C1 segment of cervical spinal cord (tissue), 14 donors: ENCODE measurements at places on chromosomes 5 and 9.
A peak's percentile ranks its signal among the peaks of the same experiment; 100 is the strongest.

GRCh38 chr5:26884481-26884880 lies 153.9 kb downstream of the CDH9 start:
- no peak for DNase-seq

- DNase-seq, result no peak
Observed at GRCh38 chr5:58670582-58670981, 87.7 kb downstream of the RAB3C start.

DNA sequence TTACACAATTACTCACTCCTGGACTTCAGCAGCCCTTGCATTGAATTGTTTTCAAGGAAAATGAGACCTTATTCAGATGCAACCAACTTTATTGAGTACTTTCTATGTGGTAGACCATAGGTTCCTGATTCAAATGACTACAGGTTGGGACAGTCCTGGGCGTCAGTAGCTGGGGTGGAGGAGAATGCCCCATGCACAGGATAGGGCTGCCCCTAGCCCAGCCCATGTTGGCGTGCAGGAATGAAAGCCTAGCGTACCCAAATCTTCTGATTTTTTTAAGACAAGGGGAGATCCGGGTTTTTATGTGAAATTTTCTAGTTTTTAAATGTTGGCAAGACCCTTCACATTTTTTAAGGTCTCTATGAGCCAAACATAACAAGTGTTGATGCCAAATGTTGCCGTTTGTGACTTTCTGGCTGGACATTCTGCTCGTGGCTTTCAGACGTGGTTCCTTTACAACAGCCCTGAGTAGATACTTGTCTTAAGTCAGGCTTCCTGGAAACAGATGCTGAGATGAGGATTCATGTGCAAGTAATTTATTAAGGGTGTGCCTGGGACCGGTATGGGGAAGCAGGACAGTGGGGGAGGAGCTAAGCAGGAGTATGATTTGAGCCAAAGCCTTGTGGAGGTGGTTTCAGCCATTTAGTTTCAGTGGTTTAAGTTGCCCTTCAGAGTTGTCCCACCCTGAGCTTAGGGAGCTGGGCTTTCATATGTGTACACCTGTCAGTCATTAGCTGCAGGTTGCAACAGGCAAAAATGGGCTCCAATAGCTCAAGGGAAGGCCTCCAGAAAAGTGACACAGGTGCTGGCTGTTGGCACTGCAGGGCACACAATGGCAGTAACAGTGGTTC lies 154.1 kb downstream of the NTRK2 start:
- DNase-seq, result no peak

DNA sequence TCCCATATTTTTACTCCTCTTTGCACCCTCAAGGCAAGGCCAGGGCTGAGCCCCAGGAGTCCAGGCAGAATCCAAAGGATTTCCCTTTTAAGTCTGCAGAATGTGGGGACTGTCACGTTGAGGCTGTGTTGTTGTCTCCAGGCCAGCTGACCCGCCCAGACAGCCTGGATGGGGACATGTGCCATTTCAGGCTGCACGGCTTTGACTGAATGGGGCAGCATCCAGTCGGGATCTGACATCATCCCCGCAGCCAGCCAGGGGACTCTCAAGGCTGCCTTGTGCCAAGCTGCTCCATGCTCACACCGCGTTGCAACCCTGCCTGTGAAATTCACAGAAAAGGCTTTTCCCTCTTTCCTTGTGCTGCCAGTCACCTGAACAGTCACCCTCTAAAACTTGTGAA lies 2.2 kb upstream of the ZNF366 start:
- peak; percentile 37 for DNase-seq

DNA sequence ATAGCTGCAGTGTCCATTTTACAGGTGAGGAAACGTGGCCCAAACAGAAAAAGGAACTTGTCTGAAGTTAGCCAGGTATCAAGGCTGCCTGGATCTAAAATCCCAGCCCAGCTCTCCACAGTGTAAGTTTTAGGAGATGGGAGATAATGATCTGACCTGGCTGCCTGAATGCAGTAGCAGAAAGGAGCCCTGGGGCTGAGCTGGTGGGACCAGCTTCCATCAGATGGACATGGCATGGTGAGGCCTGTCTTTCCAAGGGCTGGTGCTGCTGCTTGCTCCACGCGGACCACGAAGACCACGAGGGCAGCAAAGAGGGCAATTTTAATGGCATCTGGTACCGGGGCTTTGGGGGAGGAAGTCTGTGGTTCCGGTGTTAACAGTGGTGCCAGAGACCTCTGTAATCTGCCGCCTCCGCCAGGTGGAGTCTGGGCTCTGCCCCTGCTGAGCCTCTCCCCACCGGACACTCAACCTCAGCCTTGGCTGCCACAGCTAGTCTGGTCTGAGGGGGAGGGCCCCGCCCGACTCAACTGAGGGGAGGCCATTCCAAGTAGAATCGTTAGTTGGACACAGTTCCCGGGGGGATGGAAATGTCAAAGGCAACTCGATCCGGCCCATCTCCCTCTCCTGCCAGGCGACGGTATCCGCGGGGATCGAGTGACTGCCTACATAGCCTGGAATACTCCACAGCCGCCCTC lies 650 bp downstream of the MYORG start:
- DNase-seq, result no peak

DNA sequence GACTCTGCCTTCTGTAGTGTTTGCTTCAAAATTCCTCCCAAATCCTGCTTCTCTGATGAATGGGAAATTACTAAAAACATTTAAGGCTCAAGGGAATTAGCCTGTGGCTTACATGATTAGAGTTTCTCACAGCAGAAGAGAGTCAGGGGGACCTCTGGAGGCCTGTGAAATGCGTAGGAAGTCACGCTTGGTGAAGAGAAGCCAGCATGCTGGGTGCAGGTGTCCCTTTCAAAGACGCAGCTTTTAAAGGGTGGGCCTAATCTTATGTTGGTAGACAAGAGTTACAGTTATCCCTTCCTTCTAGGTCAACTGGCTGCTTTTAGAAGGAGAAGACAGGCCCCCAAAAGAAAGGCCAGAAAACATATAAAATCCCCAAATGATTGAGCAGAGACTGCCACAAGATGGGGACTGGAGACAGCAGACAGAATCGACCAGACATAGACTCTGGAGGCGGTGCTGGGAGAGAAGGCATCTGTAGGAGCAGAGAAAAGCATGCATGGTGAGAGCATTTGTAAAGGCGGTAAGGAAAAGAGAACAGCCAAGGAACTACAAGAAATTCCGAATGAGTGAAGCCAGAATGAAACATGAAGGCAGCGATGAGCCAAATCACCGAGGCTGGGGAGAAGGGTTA lies 42.3 kb downstream of the B4GALT1 start:
- DNase-seq, result no peak

DNA sequence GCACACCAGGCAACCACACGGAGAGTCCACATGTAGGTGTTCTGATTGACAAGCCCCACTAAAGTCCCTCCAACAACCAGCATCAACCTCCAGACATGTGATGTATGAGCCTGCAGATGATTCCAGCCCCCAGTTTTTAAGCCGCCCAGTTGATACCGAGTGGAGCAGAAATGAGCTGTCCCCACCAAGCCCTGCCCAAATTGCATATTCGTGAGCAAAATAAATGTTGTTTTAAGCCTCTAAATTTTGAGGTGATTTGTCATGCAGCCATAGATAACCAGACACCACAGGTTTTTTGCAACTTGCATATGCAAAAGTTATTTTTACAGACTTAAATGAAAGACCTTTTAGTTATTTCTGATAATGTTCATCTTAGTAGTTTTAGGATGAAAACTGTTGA lies 187.7 kb downstream of the PIK3R1 start:
- no peak for DNase-seq

GRCh38 chr9:19026375-19026774 lies 6.6 kb downstream of the SAXO1 start:
- DNase-seq, result no peak

GRCh38 chr5:116495786-116496357 lies 78.8 kb downstream of the SEMA6A start:
- no peak for DNase-seq

GRCh38 chr5:18686253-18686652 lies 1052.0 kb downstream of the TAF11L14 start:
- no peak for DNase-seq

DNA sequence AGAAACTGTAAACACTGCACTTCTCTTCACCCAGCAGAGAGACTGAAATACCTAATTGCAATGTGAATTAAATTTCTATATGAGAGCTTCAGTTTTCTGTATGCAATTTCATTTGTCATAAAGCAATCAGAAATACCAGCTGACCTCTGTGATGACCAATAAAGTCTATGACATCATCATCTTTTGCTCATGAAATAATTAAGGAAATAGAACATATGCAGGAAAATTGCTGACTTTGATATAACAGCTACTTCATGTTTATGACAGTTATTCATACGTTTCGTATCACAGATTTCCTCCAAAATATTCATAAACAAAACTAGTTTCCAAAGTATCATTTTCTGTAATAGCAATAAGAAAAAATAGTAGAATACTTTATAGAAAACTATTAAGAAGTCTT lies 652.3 kb downstream of the SLCO4C1 start:
- DNase-seq, result no peak

GRCh38 chr9:22052376-22052945 lies 43.4 kb upstream of the CDKN2B start:
- no peak for DNase-seq

GRCh38 chr5:1445689-1446601 lies 705 bp upstream of the SLC6A3 start:
- DNase-seq, result no peak

DNA sequence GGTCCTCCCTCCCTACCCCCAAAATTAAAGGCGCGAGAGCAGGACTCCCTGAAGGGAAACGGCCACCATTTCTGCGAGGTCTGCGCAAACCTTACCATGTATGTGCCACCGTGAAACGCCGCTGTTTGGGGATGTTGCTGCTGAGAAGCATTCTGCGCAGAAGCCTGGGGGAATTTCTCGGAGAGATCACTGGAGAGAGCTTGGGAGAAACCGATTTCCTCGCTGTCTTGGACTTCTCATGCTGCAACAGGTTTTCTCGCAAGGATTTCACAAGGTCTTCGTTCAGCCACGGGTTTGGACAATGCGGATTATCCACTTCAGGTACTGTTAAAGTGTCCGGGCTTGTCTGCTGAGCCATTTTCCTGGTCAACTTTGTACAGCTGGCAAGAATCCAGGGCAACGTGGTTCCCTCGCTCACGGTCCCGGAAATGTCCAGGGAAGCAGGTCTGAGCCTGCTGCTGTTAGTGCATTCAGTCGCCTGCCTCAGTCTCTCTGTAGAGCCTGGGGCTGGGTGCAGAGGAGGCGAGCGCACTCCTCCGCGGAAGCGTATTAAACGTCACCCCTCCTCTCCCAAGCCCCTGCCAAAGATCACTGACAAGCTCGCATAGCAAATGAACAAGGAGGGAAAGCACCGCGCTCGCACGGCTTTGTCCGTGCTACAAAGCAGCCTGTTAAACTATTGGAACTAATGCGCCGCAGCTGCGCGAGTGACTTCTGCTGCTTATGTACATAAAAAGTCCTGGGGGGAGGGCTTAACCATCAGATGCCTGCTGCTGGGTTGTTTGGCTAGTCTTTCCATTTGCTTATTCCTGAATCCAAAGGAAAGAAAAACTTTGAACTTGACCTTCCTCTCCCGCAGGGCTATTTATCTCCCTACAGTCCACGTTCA lies 125.1 kb downstream of the PDE4D start:
- peak; percentile 31 for DNase-seq

DNA sequence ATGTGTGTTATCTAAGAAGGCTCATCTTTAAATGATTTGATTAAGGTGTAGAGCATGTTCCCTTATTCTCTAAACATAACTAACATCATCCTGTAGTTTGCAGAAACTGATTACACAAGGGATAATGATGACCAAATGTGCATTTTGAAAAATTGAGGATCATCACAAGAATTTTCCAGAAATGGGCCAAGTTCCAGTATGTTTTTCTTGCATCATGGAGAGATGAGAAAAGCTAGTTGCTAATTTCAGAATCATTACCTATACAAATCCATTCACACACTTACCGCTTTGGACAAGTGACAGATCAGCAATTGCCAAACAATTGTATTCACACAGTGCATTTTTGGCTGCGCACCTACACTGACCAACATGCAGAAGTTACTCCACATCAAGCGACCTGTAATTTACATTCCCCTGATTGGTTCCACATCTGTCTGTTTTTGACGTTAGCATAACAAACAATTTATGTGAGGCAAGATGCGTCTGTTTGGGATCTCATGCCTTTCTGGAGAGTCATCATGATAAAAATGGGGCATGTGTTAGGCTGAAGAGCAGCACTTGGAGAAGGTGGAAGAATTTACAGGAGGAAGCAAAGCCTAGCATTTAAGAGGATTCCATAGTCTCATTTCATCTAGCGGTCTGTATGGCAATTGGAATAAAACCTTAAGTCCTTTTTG lies 2.8 kb upstream of the BNC2 start:
- DNase-seq, result no peak

GRCh38 chr5:10289353-10289752 lies 18.3 kb downstream of the CMBL start:
- no peak for DNase-seq
